ENCODE measurements at places on chromosomes 1 and 21.
A peak's percentile ranks its signal among the peaks of the same experiment; 100 is the strongest.

- peak; percentile 55 for DNase-seq
Measured at GRCh38 chr1:233598891-233599541, 14.9 kb upstream of the KCNK1 start.

GRCh38 chr1:29743264-29743663 is 506.9 kb downstream of the PTPRU start:
- DNase-seq = no peak

DNA sequence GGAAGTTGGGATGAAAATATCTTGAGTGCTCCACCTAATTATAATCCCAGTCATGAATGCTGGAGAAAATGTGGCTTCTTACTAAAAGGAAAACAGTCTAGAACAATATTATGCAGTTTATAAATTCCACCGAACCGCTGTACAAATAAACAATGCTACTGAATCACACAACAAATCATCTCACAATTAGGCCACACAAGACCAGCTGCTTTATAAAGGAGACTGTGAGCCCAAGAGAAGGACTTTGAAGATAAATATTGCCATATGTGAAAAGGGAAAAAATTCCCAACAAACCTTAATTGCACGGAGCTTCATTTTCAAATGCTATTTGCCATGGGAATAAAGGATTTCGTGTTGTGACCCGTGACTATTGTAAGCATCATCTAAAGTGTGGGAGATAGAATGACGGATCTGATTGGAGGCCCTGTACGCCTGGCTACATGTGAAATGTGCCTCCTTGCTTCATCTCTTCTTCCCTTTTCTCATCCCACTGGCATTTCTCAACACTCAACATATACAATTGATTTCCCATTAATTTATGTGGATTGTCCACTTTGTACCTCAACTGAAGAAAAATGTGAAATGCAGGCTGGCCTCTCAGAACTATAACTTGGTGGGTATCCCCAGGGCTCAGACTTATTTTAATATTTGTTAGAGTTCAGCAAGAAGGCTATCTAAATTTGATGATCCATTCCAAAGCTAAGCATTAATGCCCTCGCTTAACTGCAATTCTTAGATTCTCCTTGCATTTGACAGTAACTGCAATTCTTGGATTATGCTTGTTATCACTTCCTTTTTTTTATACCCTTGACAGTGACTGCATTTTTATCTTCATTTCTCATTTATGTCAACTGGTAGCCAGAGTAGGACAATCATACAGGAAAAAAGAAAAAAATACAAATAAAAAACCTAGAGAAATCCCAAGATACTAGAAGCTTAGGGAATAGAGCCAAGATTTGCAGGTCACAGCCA is 122.3 kb downstream of the TGFB2 start:
- DNase-seq = no peak

- DNase-seq = no peak
Measured at GRCh38 chr1:235834620-235835019, 32.1 kb downstream of the LYST start.
